ENCODE measurements at places on chromosomes 13 and 19.
A peak's percentile ranks its signal among the peaks of the same experiment; 100 is the strongest.

GRCh38 chr13:44079413-44080205, 199.9 kb downstream of the LACC1 start:
- DNase-seq: no peak

DNA sequence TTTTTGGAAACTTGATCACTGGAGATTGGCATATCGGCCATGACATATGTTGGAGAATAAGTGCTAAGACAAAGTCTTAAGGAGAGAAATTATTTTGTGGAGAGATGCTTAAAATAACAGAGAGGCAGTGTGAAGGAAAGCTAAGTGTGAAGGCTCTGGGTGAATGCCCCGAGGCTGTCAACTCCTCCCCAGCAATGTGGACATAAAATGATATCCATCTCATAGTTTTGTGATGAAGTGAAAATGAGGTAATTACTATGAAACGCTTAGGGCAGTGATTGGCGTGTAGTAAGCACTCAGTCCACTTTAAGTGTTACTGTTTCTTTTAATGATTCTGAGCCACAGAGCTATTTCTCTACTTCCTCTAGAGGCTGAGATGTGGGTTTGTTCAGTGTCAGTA, 195.8 kb upstream of the KLF12 start:
- no peak for DNase-seq

DNA sequence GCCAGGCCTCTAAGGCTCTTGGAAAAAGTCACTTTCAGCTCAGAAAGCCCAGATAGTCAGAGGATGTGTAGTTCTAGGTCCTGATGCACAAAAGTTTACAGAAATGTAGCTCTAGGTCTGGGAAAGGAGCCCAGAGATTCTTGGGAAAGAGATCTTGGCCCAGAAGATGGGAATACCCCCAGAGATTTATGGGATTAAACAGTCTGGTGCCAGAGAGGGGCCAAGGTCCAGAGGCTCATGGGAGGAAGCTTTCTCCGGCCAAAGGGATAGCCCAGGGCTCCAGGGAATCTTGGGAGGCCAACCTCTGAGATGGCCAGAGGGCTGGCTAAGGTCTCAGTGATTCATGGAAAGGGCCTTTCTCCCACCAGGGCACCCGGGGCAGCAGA, 15.2 kb downstream of the BCAT2 start:
- DNase-seq: no peak

DNA sequence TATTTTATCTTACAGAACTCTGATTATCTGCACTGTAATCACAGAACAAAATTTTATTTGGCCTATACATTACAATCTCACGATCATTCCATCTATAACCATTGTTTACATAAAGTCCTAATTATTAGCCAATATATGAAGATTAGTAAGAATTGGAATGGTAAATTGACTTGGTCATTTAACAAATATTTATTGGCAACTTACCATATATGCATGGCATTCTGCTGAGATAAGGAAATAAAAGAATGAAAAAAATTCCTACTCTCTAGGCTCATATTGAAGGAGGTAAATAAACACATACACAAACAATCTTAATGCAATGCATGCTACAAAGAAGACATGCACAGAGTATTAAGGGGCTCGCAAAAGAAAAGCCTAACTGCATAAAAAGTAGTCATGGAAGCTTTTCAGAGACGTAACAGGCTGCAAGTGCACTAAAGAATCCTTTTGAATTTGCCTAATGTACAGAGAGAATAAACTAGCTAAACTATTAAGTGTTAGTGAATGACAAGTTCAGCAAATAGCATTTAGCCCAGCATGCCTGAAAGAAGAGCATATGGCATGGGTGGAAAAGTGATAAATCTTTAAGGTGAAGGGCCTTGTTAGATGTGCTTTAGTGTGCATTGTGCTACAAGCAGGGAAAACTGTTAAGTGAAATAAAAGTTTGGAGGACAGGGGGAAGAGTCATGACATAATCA, 1131.1 kb downstream of the PCDH9 start:
- DNase-seq: no peak

DNA sequence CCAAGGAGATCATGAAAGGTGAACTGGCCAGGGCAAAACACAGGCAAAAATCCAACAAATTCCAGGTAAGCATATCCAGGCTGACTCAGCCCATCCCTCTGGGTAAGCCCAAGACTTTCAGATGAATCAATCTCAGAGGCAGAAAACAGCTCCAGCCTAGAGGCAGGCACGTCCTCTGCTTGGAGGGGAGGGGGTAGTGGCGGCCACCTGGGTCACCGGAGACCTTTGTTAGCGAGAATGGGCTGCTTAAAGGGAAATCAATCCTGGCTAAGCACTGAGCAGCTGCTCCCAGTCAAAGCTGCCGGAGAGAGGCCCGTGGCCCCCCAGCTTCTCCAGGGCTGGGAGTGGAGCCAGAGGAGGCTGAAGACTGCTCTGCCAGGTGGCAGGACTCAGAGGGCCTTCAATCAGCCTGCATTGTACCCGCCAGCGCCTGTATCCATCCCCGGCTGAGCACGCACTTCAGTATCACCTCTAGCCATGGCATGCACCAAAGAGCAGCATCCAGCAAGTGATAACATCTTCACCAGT, 48.2 kb downstream of the PIN1 start:
- no peak for DNase-seq

DNA sequence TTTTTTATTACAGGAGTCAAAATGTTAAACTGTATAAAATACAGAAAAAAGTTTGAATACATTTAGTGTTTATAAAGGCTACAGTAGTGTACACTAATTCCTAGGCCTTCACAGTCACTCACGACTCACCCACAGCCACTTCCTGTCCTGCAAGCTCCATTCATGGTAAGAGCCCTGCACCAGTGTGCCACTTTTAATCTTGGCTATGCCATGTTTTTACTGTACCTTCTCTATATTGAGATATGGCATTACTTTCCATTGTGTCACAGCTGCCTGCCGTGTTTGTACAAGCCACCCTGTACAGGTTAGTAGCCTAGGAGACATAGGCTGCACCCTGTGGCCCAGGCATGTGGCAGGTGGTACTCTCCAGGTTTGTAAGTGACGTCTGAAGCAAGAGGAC, 32.1 kb downstream of the C1QTNF9 start:
- DNase-seq: no peak

GRCh38 chr13:96946709-96947311, 47.5 kb downstream of the OXGR1 start:
- no peak for DNase-seq

DNA sequence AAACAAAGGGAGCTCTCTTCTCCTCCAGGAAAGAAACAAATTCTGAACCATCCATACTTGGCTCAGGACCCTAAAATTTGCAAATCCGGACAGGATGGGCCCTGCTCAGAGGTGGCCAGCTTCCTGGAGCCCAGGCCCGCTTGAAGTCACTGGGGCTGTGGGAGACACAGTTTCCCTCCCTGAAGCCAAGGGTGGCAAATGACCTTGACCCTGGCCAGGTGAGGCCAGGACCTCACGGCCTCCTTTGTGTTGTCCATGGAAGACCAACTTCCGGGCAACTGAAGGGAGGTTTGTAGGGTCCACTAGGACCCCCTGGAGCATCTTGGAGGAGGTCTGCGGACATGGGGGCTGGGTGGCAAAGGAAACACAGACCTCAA, 5.5 kb downstream of the NANOS3 start:
- no peak for DNase-seq

DNA sequence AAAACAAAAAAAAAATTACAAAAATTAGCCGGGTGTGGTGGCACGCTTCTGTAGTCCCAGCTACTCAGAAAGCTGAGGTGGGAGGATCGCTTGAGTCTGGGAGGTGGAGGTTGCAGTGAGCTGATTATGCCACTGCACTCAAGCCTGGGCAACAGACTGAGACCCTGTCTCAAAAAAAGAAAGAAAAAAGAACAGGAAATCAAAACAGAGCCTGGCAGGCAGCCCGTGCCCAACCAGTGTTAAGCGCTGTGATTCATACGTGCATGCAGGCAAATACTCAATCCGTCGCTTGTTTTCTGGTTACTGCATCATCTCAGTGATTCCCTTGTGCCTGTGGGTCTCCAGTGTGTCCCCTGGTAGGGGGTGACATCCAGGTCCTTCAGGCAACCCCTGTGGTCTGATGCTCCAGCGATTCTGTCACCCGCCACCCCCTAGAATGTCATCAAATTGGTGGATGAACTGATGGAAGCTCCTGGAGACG, 18.1 kb downstream of the DDX39A start:
- no peak for DNase-seq

DNA sequence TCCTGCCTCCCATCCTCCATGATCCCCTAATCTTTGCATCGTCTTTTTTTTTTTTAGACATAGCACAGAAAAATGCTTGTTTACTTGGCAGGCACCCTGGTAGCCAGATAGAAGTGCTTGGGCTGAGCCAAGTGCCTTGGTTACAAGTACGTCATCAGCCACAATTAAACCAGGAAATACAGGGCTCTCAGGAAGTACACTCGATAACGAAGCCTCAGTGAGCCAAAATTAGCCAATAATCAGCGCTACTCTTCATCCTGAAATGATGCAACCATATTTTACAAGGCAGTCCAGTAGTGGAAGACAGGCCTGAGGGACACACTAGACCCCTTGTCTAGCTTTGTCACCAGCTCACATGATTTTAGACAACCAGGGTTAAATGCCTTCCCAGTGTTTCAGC, 194.0 kb upstream of the NBEA start:
- peak; percentile 58 for DNase-seq

- no peak for DNase-seq
Measured at GRCh38 chr13:103884101-103884723, 818.0 kb upstream of the SLC10A2 start.

- no peak for DNase-seq
Measured at GRCh38 chr13:97567510-97568243, 133.7 kb downstream of the RAP2A start.

DNA sequence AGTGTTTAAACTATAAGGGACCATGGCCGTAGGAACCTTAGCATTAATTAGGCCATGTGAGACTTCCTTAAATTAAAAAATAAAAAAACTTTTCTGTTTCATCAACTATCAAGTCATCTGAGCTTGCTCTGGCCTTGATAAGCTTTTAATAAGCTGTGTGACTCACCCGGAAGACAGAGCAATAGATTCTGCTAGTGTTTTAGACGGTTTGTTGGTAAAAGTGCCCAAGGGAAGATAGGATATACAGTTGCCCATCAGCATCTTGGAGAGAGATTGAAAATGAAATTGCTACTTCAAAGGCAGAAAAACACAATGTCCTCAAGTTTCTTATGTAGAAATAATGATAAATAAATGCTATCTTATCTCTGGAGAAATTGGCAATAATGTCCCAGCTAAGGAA, 31.2 kb upstream of the RCBTB2 start:
- no peak for DNase-seq

- no peak for DNase-seq
Measured at GRCh38 chr19:49581007-49581508, at the start of gene PRRG2. TSS of gene PRRG2 (plus strand) at chr19:49581316. CDS start at chr19:49583220, 1,904 bp downstream.

Measured in NCI-H1436 (cell line).